ENCODE measurements at places on chromosomes 11 and 22.

DNA sequence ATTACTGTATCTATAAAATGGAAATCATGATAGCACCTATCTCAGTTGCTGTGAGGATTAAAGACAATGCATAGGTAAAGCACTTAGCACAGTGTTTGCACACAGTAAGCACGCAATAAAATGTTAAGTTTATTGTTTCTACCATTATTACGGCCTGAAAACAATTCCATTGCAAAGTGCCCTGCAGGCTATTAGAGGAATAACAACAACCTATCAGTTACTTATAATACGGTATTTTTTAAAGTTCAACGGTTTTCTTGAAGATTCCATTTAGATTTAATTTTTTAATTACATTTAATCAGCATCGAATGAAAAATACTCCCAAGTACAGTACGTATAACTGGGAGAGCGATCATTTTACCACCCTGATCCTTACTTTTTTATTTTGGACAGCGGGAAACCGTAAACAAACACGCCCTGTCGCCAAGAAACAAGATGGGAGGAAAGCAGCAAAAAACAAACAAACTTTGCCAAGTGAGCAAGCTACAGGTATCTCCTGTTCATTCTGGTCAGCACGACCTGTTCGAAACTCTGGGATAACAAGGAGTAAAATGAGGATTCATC, 893 bp downstream of the SLC36A4 start:
- peak; percentile 15 for DNase-seq

- DNase-seq = no peak
These were observed 26.2 kb downstream of the ELF5 start for GRCh38 chr11:34487430-34487829.

- no peak for DNase-seq
These were observed 116.4 kb downstream of the ZNF280B start for GRCh38 chr22:22392131-22392530.

- no peak for DNase-seq
These were observed 10.4 kb upstream of the YWHAH start for GRCh38 chr22:31933816-31934482.

GRCh38 chr11:115384236-115384635, 120.0 kb downstream of the CADM1 start:
- no peak for DNase-seq
